ENCODE measurements at places on chromosomes 5 and 9.
A peak's percentile ranks its signal among the peaks of the same experiment; 100 is the strongest.

GRCh38 chr9:9912459-9912858, 700.3 kb downstream of the PTPRD start:
- no peak for DNase-seq

- DNase-seq: no peak
Observed at GRCh38 chr9:99594056-99594780, 227.5 kb upstream of the NR4A3 start.

- no peak for DNase-seq
Observed at GRCh38 chr5:20000416-20000815, 12.4 kb upstream of the CDH18 start.

GRCh38 chr9:87434366-87434765, 63.3 kb upstream of the DAPK1 start:
- DNase-seq: no peak

DNA sequence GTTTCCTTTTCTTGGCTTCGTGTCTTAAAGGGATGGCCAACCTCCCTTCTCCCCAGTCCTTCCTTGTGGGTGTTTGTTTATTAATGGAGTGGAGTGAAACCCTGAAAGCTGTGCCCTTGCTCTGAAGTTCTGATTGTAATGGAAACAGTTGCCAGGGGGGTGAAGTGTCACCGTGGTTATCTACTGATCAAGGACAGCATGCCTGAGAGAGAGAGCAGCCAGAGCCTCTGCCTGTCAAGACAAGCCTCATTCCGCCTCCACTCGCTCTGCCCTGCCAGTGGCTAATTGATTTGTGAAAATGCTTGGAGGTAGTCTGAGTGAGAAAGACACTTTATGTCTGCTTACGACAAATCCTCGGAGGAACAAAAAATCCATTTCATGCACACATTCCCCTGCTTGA, 143.7 kb upstream of the SLC30A5 start:
- no peak for DNase-seq

GRCh38 chr5:29995154-29995553, 1198.3 kb upstream of the CDH6 start:
- DNase-seq: no peak

- DNase-seq: no peak
Observed at GRCh38 chr5:154209591-154210081, 19.1 kb downstream of the GALNT10 start.

DNA sequence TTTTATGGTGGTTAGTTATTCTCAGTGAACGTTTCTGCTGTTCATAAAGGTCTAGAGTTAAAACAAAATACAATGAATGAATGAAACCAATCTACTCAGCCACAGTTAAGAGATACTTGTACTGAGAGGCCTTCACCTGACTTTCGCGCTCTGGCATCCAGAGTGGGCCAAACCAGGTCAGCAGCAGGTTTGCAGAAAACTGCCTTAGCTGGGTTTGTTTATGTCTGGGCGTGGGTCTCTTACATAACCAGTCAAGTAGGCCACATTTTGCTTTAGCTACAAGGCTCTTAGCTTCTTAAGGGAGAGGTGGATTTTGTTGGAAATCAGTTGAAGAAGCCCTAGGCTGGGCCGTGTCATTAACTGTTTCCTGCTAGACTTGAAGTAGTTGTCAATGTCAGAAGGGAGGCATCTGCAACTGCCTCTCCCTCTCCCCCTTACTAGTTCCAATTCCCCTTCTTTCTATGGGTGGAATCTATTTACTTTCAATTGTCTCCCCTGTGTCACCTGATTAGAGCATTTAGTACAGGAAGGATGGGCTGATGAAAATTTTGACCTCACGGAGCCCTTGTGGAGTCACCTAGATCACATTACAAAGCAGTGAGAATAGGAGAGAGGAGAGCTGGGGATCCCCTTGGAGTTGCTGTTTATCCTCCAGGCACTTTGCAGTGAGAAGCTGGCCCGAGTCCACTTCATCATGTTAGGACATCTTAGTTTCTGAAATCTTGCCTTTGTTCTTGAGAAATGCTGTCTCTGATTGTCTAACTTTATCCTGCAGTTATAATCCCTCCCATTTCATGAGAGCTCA, 200.5 kb downstream of the ARHGEF28 start:
- DNase-seq: no peak

DNA sequence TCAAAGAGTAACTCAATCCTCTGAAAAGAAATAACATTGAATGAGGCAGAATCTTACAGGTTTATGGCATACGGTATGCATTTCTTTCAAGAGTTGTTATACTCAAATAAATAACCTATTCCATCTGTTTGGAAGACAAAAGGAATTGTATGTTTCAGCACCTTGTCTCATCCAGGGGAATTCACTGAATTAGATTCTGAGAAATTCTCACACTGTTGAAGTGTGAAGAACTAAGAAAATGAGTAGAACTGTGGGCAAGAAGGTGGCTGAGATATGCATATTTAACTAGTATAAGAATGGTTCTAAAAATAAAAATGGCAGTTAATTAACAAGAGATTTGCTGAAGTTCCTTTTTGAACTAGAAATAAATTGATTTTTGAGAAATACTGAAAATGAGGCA, 279.3 kb upstream of the DAP start:
- DNase-seq: no peak

GRCh38 chr5:74367934-74368333, 272.6 kb downstream of the ENC1 start:
- DNase-seq: no peak

GRCh38 chr9:7173139-7173538, 415.4 kb downstream of the KDM4C start:
- no peak for DNase-seq

- DNase-seq: no peak
Observed at GRCh38 chr9:32385152-32385884, 875 bp downstream of the ACO1 start.

- DNase-seq: no peak
Observed at GRCh38 chr5:173328844-173329490, 753 bp upstream of the STC2 start.

DNA sequence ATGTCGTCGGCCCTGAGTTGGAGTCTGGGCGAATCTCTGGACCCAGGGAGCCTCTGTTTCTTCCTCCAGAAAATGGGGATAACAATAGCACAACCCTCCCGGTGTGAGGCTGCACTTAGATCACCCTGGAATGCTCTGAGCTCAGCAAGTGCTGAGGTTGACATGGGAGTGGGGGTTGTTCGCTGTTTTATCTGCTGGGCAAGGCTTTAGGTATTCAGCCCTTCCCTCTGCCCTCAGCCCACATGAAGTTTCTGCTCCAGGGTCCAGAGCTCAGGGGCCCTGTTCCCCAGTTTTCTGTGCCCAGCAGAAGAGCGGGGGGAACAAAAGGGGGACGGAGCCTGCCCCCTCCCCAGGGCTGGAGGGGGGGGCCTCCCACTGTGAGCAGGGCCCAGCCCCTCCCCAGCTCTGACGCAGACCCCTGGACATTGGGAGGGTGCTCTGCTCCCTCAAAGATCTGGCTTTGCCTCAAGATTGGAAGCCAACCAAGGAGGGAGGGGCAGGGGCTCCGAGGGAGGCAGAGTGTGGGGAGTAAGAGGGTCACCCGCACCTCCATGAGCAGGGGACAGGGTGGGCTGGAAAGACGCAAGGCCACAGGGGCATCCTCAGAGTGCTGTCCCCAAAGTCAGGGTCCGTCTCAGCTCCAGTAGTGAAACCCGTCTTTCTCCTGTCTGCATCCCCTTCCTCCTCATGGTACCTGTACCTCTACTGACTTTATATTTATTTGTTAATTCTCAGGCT, 215.6 kb downstream of the C9orf50 start:
- DNase-seq: no peak

DNA sequence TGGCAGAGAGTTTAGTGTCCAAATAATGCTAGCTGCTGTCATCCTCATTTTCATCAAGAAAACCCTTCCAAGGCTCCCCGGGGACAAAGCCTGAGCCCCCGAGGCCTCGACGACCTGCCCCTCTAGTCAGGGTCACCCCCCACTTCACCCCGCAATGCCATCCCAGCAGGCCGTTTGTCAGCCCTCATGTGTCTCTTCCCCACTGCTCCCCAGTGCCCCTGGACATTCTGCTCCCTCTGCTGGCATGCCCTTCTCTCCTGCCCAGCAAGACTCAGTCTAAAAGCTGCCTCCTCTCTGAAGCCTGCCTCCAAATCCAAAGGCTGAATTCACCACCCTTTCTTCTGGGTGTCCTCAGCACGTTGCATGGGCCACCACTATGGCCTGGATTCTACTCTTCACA, 59.3 kb downstream of the PAX5 start:
- no peak for DNase-seq

DNA sequence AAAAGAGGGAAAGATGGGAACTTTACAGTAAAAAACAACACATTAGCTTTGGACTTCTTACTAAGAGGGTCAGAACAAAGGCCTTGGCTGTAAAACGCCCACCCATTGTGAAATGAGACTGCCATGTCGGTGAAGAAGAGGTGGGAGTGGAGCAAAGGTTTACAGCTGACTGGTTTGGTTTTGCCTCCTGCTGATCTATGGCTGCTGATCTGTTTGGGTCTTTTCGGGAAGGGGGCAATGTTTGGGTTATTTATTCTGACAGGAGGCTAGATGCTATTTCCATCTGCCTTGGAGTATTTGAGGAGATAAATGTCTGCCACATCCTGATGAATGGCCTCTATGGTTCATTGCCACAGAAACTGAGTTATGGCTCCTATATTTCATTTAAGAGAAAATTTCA, 408.7 kb downstream of the TLE4 start:
- no peak for DNase-seq

DNA sequence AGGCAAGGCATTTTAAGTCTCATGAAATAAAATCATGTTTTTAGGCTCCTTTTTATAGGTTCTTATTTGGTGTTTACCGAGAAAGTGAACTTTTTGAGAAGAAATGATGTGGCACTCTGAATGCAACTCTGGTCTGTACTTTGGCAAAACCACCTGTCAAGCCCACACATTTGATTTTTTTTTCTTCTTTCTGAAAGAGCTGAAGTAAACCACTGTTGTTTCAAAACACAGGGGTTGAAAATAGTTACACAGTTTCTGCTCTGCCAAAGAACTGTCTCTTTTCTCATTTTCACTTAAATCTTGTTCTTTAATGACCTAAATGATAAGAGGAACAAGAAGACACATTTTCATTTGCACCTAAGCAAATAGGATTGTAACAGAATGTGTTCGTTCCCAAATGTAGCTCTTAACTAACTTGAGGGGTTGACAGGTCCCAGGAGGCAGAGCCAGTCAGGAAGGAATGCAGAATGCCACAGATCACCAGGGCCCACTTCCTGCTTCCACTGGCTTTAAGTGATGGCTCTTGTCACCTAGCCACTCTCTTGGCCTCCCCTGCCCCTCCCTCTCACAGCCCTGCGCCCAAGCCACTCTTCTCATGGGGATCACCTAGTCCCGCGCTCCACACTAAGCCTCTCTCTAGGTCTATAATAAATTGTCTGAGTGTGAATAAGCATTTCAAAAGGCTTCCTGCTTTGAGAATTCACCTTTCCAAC, 47.3 kb downstream of the MED27 start:
- DNase-seq: no peak

- no peak for DNase-seq
Observed at GRCh38 chr5:88093765-88094164, 174.9 kb downstream of the TMEM161B start.

- no peak for DNase-seq
Observed at GRCh38 chr9:86749161-86749893, 198.0 kb downstream of the GAS1 start.

DNA sequence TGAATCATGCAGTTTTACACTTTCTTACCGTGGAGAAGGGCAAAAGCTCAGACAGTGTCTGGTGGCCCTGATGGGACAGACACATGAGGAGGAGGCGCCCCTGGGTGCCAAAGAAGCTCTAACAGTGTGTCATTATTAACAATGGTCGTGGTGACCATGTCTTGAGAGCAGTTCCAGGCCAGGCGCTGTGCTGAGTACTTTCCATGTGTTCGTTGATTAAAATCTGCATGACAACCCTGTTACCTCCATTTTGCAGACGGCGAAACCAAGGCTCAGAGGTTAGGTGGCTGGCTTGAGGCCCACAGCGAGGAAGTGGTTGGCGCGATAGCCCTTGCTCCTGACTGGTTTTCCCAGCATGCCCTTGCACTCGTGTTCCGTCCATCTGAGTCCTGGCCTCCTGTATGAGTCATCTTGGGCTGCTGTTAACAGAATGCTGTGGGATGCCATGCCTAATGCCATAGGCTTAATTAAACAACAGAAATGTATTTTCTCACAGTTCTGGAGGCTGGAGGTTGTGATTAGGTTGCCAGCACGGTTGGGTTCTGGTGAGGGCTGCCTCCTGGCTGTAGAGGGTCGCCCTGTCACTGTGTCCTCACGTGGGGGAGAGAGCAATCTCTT, 92.0 kb downstream of the AMBP start:
- DNase-seq: no peak

DNA sequence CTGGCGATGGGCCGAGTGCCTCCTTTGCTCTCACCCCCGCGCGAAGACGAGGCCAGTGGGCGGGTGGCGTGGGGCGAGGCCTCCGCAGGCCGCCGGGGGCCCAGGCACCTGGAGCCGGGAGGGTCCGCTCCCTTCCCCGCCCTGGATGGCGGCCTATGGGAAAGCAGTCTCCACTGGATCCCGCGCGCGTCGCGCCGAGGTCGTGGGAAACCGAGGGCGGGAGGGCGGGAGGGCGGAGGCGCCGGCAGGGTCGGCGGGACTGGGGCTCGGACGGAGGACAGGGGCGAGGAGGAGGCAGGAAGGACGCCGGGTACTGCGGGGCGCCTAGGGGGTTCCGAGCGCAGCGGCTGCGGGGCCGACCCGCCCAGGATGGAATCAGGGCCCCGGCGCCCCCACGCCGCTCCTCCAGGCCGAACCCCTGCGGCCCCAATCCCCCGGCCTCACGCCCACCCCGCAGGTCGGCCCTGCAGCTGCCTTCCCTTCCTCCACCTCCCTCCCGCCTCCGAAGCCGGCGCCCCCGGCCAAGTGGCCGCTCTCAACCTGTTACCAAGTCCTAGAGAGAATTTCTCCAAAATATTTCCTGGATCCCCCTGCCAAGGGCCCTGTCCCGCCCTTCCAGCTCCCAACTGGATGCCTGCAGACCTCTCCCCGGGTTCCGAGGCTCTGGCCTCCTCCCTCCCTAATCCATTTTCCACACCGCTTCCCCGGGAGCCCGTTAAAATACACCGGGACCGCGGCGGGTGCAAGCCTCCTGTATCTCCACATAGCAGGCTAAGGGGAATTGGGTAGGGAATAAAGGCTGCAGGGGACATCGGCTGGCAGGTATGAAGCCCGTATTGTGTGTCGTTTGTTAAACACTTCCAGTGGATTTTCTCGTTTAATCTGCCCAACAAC, 146.3 kb downstream of the ERCC6L2 start:
- DNase-seq: peak; percentile 22

DNA sequence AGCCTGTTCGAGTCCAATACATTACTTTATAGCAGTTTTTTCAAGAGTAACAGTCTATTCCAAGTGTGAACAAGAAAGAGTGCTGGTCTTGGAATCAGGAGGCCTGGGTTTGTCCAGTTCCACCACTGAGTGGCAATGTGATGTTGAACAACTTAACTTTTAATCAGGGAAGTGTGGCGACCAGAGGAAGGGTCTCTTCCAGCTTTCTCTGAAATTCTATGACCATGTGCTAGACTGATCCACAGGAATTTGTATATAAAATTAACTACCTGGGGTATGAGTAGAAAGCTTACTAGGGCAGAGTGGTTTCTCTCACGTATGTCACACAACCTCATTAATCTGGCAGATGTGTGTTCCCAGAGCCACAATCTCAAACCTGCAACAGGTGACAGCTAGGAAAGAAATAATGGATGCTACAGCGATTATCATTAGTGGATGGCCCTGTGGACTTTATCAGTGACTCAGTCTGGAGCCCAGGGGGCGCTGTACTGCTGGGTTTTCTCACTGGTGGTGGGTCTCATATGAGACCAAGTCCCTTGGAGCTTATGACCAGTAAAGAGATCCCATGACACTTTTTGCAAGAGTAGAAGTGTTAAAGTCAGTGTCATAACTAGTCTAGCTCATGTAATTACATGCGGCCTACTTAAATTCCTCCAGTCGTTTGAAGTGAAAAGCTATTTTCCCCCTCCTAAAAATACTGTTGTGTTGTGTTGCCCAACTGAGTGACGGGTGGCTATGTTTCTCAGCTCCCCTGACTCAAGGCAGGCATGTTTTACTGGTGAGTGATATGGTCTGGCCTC, 116.5 kb downstream of the GDNF start:
- no peak for DNase-seq

All from CD4-positive, alpha-beta T cell treated with Interleukin-6 for 4 hours (primary cell).